Hypothalamus (tissue), 51 donors: ENCODE measurements at places on chromosomes 12 and 14.

DNA sequence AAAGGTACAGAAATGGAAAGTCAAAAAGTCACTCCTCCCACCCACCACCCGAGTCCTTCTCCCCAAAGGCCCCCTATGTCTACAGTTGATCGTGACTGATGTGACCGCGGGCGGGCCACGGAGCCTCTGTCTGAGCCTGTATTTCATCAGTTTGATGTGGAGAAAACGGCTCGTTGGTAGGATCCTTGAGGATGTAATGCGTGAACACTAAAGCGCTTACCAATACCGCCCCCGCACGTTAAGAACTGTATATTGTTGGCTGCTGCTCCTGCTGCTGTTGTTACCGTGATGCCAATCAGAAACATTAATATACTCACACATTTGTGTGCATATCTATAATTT lies 24.6 kb upstream of the UBC start:
- no peak for DNase-seq

DNA sequence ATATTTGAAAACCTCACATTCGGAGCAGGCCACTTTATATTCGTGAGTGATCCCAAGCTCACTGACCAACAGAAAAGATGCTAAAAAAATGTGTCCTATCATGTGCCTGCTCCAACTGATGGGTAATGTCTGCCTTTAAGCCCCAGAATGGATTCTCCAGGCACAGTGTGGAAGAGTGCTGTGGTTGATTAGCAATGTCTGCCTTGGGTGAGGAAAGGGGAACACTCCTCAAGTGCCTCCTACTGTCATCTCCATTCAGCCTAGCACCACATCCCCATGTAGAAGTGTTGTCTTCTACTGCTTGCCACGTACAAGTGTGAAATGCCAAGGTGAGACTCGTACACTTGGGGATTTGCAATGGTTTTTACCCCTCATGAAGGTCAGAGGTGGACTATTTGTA lies 199.3 kb downstream of the SLC41A2 start:
- no peak for DNase-seq

DNA sequence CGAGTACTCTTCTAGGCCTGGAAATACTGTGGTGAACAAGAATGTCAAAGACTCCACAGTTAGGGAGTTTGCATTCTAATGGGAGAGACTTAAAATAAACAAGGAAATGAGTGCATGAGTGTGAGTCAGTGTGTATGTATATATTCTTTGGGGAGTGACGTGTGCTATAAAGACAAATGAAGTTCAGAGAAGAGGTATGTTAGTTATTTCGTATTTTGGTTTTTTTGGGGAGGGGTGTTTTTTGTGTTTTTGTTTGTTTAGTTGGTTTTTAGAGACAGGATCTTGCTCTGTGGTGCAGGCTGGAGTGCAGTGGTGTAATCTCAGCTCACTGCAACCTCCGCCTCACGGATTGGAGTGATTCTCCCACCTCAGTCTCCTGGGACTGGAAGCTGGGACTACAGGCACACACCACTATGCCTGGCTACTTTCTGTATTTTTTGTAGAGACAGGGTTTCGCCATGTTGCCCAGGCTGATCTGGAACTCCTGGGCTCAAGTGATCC lies 74.3 kb downstream of the SRGAP1 start:
- DNase-seq = no peak

DNA sequence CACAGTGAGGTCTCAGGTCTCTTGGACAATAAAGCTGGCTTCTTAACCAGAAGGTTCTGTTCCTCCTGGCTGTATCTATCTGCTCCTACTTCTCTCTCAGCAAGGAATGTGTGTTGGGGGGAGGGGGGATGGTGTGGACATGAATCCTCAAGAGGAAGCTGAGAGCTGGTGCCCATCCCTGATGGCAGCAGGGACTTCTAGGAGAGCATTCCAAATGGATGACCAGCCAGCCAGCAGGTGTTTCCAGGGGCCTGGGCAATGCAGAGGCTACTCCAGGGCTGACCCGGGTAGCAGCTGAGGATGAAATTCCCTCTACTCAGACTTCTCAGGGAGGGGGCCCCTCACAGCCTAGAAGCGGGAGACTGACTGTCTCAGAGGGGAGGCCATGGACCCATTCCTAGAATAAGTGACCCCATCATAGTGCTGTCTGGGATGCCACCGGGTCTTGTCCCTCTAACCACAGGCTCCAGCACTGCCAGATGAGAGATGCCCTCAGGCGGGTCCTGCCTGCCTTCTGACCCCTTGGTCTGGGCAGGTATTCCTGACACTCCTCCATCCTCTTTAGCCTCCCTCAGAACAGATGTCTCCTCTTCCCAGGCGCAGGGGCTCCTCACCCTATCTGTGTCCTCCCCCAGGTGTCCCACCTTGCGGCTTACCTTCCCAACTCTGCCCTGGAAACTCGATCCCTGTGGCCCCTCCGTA lies 1.2 kb downstream of the RAB15 start:
- DNase-seq = no peak

GRCh38 chr14:29603696-29604095 lies 324.0 kb downstream of the PRKD1 start:
- no peak for DNase-seq

DNA sequence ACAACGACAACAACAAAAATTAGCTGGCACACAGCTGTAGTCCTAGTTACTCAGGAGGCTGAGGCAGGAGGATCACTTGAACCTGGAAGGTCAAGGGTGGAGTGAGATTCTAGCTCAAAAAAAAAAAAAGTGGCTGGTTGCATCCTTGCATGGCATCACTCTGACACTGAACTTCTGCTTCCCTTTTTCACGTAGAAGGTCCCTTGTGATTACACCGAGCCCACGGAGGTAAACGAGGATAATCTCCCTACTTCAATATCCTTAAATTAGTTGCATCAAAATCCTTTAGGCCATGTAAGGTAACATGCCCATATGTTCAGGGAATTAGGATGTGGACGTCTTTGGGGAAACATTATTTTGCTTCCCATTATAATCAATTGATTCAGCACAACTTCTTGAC lies 4.0 kb upstream of the PPP4R4 start:
- no peak for DNase-seq

DNA sequence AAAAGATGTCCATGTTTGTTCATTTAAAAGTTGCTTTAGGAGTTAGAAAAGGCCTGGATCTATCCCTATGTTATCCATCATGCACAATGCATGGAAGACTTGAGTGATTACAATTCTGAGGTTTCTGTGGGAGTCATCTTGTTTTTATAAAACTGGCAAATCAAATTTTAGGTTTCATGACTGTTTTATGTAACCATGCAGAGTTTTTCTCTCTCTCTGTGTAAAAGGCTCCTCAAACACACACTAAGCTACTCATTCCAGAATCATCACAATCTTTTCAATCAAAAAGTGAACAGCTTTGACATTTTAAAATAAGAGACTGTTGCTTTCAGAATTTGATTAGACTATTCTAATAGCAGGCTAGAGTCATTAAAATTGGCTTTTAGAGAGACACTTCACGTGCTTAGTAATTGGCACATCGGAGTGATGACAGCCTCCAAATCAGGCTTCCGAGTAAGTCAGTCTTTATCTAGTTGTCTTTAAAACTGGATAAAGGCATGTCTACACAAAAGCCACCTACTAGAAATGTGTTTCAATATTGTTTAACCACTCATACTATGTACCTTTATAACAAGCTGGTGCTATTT lies 31.9 kb downstream of the PRICKLE1 start:
- DNase-seq = no peak

DNA sequence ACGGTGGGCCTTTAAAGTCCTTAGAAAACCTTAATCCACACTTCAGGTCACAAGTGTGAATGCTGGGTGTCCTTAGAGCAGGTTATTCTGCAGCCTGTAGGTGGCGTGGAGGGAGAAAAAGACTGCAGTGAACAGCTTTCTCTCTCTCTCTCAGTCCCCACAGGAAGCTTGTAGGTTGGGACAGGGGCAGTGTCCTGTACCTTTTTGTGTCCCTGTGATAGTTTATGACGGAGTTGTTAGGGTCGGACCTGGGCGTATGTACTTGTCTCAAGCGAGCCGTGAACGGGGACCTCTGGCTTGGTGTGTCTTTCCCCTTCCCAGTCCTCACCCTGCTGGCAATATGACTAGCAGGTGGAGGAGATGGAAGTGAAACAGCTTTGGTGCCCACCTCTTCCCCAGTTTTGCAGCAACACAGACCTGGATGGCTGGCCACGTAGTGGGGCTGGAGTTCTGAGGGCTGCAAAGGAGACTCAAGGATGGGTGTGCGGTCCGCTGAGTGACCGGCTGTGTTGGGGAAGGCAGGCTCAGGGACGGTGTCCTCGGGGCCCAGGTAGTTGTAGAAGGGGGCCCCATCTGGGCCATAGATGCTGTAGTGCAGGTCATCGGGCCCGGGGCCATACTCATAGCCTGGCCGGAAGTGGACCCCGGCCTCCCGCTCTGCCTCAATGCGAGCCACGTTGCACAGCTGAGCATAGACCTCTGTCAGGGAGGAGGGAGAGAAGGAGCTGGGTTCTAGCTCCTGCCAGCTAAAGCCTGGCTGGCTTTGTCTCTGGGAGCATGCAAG lies 8.9 kb downstream of the ISCA2 start:
- no peak for DNase-seq

- no peak for DNase-seq
These were observed 68.3 kb downstream of the SETD3 start for GRCh38 chr14:99412117-99413061.

GRCh38 chr12:5441497-5442236 lies 9.8 kb downstream of the NTF3 start:
- no peak for DNase-seq

DNA sequence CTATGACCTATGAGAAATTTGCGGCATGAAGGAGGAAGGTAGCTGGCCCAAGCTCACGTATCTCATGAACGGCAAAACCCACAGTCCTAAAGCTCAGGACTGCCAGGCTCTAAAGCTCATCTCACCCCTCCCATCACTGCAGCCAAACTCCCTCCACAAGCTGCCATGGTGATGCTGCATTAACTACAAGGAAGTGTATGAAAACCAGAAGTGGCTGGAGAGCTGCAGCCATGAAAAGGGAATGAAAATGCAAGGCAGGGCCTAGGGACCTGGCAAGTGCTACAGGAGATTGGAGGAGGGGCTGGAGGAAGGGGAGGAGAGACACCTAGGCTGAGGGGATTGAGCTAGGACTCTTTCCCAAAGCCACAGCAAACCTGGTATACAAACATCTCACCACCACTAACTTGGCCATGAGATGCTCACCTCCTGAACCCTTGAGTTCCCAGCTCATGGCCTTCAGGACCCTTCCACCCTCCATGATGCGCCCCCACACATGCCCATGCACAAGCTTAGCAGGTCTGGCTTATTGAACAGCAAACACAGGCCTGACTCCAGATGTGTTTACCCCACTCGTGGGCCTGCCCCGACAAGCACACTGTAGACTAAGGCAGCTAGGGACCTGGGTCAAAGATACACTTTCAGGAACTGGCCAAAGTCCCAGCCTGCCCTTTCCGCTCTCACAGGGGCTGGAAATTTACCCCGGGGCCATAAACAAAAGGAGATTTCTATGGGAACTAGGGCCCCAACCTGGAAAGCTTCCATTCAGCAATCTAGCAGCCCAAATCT lies 42.0 kb downstream of the LTBP2 start:
- no peak for DNase-seq

- no peak for DNase-seq
These were observed 42.7 kb downstream of the TMEM121 start for GRCh38 chr14:105568859-105569766.

DNA sequence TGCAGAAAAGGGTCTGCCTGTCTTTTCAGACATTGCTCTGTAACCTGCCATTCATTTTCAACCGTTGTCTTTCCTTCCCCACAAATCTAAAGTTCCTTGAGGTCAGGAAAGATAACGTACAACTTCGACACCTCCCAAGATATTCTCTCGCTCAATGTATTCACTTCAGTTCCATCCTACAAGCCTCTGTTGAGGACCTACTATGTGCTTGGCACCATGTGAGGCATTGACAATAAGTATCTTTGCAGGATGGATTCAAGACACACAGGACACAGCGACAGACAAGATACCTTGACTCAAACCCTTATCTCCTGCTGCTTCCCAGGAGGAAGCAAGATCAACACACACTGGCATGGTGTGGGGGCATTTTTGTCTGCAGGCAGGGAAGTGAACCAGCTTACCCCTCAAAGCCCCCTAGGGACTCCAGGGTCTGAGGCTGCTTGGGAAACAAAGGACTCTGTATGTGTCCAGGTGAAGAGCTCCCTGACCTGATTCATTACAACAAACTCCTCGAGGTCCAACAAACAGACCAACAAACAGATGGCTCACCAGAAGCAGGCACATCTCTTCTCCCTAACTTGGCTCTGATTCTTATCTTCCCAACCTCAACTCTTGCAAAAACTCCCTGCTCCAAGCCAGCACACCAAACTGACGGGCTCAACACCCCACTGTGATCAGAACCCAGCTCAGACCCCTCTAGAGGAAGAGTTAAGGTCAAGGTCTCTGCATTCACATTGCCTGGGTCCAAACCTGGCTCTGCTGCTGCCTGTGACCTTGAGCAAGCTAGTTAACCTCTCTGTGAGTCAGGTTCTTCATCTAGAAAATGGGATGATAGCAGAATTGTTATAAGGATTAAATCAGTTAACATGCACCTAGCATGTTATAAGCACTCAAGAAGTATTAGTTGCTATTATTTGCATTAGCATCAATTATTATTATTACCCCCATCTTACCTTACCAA lies 6.3 kb downstream of the NUAK1 start:
- DNase-seq = no peak

DNA sequence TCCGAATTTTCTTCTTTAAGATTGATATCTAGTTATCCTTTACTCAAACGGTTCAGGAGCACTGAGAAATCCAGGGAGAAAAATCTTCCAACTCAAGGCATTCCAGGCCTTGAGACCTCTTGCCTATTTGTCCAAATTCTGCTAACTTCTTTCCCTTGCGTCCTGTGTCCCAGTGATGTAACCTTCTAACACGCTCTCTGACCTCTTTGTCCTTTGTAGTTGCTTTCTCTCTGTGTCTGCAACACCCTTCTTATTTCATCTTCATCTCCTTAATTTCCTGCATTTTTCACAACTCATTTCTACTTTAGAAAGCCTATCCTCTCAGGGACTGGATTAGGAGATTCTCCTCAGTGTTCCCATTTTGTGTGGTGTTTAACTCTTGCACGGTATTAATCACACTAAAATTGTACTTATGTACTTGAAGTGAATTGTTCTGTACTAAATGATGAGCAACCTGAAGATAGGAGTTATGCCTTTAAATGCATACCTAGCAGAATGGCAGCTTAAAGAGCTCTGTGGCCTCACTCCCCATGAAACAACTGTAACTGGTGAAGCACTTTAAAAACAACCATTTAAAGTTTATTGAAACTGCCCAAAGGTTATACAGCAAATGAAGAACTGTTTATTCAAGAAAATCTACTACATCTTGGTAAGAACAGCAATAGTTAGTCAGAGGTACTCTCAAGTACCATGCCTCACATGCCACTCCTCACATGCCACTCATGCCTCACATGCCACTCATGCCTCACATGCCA lies 7.4 kb upstream of the SNAPC1 start:
- no peak for DNase-seq
